ENCODE measurements at places on chromosomes 12 and 14. TPM values are rescaled to one million over a fixed set of nuclear protein-coding genes. Genes with fewer than 3 reads are reported as not detected.

ATXN7L3B gene
- 25.2 TPM for total RNA-seq

ARHGAP9 gene
- not detected for total RNA-seq

BTG1 gene
- 13.9 TPM for total RNA-seq

TRIM9 gene
- total RNA-seq = 0.32 TPM

GRCh38 chr12:64826234-64826633 lies 1.8 kb downstream of the TBC1D30 start:
- H3K36me3 ChIP-seq = no peaks in the 10 kb centered on the region
- H3K27me3 ChIP-seq = peaks cover 53% of the 10 kb centered on the region
- DNase-seq = peak; percentile 61
- no peak overlapping the region for H3K4me3 ChIP-seq
- H3K27ac ChIP-seq = no peak overlapping the region
- H3K4me1 ChIP-seq = no peaks in the 10 kb centered on the region

- DNase-seq = peak; percentile 62
- H3K4me1 ChIP-seq = no peaks in the 10 kb centered on the region
- no peaks in the 10 kb centered on the region for H3K27me3 ChIP-seq
- no peak overlapping the region for H3K27ac ChIP-seq
Measured at GRCh38 chr12:62537551-62537950, 70.9 kb downstream of the MON2 start.

DNA sequence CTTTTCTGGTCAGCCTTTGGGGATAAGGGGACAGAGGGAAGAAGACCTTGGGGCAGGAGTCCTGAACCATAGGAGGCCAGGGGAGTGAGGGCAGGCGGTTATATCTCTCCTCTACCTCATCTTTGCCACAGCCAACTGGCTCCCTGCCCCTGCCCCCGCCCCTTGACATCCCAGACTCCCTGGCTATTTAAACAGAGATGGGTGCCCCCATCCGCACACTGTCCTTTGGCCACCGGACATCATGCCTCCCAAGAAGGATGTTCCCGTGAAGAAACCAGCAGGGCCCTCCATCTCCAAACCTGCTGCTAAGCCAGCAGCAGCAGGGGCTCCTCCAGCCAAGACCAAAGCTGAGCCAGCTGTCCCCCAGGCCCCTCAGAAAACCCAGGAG lies 1.3 kb downstream of the MYL6B start:
- H3K4me3 ChIP-seq = no peak overlapping the region
- H3K4me1 ChIP-seq = peaks cover 16% of the 10 kb centered on the region
- H3K36me3 ChIP-seq = no peaks in the 10 kb centered on the region
- H3K27ac ChIP-seq = no peak overlapping the region

DNA sequence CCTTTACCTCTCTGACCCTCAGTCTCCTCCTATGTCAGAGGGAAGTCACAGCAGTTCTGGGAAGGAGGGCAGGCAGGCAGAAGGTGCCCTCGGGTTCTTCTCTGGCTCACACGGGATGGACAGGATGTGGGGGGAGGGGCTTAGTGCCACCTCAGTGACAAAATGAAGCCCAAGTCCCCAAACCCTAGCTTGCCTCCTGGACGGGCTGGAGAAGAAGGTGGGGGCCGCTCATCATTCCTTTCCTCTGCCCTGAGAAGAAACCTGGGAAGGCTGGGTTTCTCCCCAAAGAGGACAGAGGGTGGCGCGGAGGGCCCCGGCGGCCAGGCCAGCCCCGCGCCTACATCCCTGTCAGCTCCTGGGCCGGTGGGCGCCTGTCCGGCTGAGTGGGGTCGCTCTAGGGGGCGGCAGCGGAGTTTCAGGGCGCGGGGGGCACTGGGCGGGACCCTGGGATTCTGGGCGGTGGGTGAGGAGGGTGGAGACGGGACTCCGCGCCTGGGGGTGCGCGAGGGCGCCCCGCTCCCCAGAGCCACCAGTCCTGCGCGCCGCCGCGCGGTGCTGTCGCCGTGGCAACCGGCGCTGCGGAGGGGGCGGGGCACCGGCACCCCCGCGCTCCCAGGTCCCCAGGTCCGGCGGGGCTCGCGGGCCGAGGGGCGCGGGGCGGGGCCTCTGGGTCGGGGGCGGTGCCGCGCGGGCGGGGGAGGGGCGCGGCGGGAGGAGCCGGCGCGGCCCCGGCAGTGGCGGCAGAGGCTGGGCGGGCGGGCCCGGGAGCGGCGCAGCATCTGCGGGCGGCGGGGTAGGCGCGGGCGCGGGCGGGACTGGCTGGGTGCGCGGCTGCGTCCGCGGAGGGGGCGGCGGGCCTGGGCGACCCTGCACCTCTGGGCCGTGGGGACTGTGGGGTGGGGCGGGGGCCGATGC lies at the start of gene TMEM121:
TSS of gene TMEM121 (plus strand) at position 723 of the 915 bp plus-strand sequence. CDS start 2,252 bp downstream, outside the sequence.
- H3K4me3 ChIP-seq = peak within 1 kb of the TSS; percentile 75
- H3K36me3 ChIP-seq = no peaks in the 10 kb centered on the region
- no peak within 1 kb of the TSS for H3K27ac ChIP-seq
- H3K27me3 ChIP-seq = no peaks in the 10 kb centered on the region
- peak; percentile 57 for DNase-seq
- no peaks in the 10 kb centered on the region for H3K4me1 ChIP-seq

DNA sequence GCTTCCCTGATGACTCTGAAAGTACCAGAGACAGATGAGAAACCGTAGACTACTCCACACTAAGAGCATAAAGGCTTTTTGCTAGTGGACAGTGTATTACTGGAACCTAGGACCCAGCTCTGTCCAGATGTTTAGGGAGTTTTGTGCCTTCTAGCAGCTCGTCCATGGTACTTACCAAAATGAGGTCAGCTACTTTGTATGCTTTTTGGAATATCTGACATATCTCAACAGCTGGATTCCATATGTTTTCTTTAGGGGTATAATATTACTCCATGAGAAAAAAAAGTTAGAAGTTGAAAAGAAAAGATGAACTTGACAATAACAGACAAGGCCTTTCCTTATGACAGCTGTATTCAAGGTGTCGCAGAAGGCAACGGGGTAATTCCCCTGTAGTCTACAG lies 32.1 kb upstream of the FRMD6 start:
- no peaks in the 10 kb centered on the region for H3K36me3 ChIP-seq
- no peaks in the 10 kb centered on the region for H3K27me3 ChIP-seq
- H3K4me3 ChIP-seq = no peak overlapping the region

GRCh38 chr14:73944432-73945158 lies 5.3 kb downstream of the FAM161B start:
- DNase-seq = no peak
- H3K27me3 ChIP-seq = no peaks in the 10 kb centered on the region
- H3K4me1 ChIP-seq = peaks cover 16% of the 10 kb centered on the region
- H3K4me3 ChIP-seq = no peak overlapping the region

DNA sequence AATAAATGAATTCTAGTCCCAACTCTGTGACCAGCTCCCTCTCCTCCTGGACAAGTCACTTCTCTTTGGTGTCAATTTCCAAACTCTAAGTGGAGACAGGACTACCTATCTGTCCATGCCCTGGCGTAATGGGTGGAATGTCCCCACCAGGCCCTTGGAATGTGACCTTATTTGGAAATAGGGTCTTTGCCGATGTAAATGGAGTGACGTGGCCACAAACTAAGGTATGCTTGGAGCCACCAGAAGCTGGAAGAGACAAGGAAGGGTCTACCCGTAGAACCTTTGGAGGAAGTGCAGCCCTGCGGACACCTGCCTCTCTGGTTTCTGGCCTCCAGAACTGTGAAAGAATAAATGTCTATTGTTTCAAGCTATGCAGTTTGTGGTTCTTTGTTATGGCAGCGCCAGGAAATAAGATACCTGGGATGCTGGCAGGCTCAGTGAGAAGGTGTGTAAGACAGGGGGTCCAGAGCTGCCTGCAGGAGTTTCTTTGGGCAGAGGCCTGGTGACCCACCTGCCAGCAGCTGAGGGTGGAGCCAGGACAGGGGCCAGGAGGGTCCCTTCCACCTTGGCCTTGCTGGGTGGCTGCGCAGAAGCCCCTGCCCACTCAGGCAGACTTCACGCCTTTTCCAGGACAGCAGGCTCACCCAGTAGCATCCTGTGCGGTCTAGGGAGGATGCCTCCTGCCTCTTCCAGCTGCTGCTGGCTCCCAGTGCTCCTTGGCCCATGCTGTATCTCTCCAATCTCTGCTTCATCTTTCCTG lies 45.8 kb downstream of the ARL6IP4 start:
- H3K27ac ChIP-seq = no peak overlapping the region
- DNase-seq = no peak
- H3K36me3 ChIP-seq = no peaks in the 10 kb centered on the region
- H3K4me1 ChIP-seq = peaks cover 5% of the 10 kb centered on the region
- no peaks in the 10 kb centered on the region for H3K27me3 ChIP-seq

Data from GM23248 (cell line).